H54 (cell line): ENCODE measurements at places on chromosomes 2 and 18.

DNA sequence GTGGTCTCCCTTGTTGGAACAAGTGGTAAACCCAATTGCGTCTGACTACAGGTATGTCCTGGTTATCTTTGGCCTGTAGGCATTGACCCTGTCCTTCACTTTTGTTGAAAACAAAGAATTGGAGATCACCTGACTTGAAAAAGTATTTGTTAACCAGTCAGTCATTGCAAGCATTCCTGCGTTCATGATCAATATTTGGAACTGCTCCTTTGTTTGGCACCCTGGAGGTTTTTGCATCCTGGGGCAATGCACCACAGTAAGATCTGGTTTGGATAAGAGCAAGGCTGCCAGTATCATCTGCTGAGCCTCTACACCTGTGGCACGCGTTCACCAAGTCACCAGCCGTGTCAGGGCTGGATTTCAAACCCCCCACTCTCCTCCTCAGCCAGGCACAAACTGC is 115.7 kb downstream of the DNAH6 start:
- DNase-seq, result no peak

DNA sequence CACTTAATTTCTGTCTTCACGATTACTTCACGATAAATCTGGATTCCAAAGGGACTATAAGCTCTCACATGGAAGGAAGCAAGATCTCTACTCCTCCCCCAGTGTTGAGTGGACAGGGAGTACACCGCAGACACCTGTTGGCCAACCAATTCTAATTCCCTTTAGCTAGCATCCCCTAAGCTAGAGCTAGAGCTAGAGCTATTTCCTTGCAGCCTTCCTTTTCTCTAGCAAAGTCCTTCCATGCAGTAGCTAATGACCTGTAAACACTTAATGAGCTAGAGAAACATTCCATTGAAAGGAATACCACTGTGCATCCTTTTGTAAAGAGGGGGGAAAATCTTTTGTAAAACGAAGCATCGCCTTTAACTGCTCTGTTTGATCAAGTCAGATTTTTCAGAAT is 56.5 kb downstream of the BCL11A start:
- no peak for DNase-seq

- DNase-seq, result no peak
These were observed 775 bp downstream of the SNED1 start for GRCh38 chr2:240998995-240999791.

DNA sequence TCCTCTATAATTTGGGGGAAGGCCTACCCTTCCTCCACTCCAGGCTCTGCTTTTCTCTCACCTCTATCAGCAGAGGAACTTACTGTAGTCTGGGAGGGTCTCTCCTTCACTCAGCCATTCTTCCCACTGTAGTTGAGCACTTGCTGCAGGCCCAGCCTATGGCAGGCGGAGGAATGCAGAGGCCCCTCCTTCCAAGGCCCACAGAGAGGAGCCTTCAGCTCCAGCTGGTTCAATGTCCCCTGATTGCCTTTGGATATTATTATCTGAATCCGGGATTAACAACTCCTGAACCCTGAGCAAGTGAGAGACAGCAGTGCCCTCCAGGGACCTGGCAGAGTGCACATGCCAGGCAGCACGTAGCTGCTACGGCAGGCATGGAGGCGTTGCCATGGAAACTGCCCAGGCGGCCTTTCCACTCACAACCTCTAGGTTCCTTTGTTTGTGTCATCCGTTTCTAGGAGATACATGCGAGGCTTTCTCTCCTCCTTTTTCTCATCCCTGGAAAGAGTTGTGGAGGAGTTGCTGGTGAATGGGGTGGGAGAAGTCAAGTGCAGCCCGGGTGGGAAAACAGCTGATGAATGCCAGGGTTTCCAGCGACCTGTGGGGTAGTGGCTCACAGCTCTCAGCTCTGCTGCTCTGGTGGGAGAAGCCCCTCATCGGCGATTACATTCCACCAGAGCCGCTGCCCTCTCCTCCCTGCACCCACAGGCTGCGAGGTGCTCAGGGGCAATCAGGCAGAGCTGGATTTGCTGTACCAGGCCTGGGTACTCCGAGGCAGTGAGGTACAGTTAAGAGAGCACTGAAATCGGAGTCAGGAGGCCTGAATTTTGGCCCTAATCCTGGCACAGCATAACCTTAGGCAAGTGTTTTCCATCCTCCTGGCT is 55.3 kb upstream of the HK2 start:
- no peak for DNase-seq

DNA sequence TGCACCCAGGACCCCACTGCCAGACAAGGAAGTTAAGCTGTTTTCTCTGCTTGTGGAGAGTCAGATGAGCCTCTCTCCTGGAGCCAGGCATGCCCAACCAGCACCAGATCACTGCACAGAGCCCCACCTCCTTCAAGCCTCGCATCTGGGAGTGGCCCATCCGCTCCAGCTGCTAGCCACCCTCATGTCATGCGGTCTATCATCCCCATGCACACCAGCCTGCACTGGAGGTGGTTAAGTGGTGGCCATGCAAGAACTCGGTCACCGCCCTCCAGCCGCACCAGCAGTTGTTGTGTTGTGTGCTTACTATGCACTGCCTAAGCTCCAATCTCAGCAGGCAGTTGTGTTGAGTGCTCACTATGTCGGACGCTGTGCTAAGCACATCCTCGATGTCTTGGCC is 177.9 kb upstream of the SLC14A2 start:
- no peak for DNase-seq

GRCh38 chr2:62147610-62148301 is 48.2 kb upstream of the B3GNT2 start:
- no peak for DNase-seq

GRCh38 chr2:241110607-241111439 is 8.7 kb upstream of the MTERF4 start:
- no peak for DNase-seq

DNA sequence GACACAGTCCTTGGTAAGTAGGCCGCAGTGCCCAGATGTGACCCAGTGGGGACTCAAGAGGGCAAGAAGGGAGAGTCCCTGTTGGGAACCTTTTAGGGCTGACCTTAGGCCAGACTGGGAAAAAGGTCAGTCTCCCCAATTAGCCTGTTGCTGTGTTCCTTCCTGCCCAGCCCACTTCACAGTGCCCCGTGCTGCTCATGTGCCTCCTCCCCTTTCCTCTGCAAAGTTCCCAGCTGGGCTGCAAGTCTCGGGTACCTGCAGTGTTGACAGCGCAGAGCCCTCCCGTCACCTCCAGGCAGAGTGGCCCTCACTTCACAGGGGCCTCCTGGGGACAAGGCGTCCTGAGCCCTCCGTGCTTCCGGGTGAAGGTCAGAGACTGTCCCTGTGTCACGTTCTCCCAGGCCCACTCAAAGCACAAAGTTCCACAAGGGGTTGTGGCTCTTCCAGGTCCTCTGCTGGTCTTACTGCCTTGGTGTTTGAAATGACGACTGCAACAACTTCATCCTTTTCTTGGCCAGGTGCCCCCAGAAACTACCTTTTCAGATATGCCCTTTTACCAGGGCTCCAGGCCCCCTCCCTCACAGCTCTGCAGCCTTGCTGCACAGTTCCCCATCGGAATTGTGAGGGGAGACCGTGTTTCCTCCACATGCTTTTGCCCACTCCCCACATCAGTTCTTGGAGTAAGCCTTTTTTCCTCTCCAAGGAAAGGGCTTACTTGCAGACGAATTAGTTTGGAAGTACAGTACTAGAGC is 225.8 kb downstream of the ALPK2 start:
- no peak for DNase-seq

- DNase-seq, result no peak
These were observed 1.6 kb upstream of the GPR17 start for GRCh38 chr2:127644066-127645025.

- DNase-seq, result no peak
These were observed 13.5 kb upstream of the COLEC12 start for GRCh38 chr18:513826-514530.

GRCh38 chr2:138531913-138532312 is 30.3 kb downstream of the SPOPL start:
- no peak for DNase-seq

DNA sequence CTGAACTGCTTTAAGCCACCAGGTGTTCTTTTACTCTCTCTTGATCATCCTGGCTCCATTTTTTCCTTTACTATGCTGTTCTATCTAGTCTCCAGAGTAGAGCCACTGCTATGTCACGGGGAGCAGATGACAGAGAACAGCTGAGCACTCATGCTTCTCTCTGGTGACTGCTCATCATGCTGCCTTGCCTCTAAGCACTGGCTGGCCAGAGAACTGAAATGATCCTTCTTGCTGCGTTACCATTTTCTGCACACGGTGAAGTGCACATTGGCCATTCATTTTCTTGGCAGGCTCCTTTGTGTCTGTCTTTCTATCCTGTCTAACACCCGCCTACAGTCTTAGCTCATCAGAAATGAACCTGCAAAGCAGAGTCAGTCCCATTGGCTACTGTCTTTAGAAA is 86.0 kb downstream of the KCTD1 start:
- no peak for DNase-seq

- DNase-seq, result no peak
These were observed 96.8 kb downstream of the VAPA start for GRCh38 chr18:10010611-10011015.

GRCh38 chr2:100135415-100135814 is 7.0 kb downstream of the AFF3 start:
- DNase-seq, result no peak

GRCh38 chr2:218427741-218428140 is 8.8 kb downstream of the VIL1 start:
- DNase-seq, result no peak

GRCh38 chr2:72511906-72512305 is 313.9 kb downstream of the EXOC6B start:
- no peak for DNase-seq

GRCh38 chr2:8281950-8282857 is 399.7 kb upstream of the ID2 start:
- no peak for DNase-seq

DNA sequence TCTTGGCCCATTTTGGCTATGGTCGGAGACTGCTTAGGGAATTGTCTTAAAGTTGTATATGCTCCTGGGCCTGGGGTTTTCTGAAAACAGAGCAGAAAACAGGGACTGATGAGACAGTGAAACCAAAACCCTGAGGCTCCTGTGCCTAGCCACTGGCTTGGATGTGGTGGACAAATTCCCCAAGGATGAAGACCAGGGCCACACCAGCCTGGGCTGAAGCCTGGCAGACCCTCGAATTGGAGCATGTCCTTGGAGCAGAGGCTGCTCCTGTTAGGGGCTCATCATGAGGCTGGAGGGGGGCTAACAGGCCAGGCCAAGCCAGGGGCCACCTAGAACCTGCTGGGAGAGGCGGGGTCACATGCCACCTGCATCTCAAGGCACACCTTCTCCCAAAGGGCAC is 68.1 kb downstream of the STPG4 start:
- DNase-seq, result no peak

- no peak for DNase-seq
These were observed 16.7 kb upstream of the MSGN1 start for GRCh38 chr2:17799301-17800120.

DNA sequence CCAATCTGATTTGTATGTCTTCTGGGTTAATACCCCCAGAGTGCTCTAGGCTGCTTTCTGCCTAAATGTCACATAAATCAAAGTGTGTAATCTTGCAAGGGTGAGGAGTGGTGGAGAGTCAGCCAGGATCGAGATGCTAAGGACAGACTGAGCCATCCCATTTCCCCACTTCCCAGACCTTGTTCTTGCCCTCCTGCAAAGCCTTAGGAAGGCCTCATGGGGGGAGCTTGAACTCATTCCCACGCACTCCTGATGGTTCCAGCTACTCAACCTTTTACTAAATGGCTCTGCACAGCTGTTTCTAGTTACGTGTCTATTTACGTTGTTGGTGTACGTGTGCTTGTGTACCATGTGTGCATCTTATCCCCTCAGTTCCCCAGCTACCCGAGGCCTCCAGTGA is 423.6 kb upstream of the TNP1 start:
- DNase-seq, result no peak

- DNase-seq, result no peak
These were observed 236.8 kb downstream of the SEPTIN10 start for GRCh38 chr2:109376796-109377495.

DNA sequence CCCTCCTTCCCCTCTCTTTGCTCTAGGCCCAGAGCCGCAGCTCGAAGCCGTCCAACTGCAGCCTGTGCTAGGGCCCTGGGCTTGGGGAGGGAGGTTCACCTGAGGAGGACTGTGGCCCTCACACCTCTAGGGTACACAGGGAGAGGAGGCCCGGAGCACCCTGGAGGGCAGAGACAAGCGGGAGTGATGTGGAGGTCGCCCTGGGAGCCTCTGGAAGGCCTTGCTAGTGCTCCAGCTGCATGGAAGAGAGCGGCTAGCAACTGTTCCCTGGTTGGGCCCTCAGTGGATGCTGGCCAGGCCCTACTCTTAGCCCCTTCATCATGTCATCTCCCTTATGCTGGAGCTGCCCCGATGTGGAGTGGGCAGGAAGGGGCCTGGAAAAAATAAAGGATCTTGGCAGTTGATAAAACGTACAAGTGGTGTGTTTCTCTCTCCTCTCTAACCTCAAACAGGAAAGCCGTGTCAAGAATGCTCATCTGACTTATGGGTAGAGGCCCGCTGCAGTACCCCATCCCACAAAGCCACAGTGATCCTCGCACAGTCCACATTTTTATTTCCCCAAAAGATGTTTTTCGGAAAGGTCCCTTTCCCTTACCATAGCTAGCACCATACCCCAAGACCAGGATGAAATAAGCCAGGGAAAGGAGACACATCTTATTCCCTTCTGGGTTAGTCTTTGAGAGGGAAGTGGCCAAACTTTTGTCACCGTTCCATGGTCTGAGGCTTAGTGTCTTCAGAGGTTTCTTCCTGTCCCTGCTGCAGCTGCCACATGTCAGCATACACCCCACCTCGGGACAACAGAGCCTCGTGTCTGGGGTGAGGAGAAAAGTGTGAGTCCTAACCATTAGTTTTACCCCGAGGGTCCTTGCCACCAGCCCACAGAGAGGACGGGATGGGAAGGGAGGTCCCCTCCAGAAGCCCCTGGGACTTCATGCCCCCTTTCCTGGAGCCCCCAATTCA is 2.9 kb downstream of the ZFAND2B start:
- no peak for DNase-seq

GRCh38 chr2:159111346-159111927 is 143.0 kb downstream of the TANC1 start:
- DNase-seq, result no peak

- no peak for DNase-seq
These were observed 13.5 kb downstream of the AAK1 start for GRCh38 chr2:69629921-69630608.

DNA sequence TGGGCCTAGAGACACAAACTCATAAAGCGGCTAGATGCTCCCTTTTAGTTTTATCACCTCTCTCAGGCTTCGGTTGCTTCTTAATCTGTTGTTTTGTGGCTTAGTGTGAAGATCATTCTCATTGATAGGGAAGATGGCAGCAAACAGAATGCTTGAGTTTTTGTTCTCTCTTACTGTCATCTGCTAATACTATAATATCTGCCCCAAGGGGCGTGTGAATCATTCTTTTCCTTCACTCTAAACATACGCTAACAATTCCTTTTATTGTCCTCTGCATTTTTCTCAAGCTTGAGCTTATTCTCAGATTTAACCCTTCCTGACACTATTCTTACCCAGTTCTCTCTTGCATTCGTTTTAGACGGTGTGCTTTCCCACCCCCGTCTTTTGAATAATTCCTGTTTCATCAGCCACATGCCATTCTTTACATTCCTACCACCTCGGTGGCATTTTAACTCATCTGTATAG is 323.9 kb upstream of the NRP2 start:
- DNase-seq, result no peak

- no peak for DNase-seq
These were observed 238.8 kb upstream of the FOSL2 start for GRCh38 chr2:28153851-28154250.

GRCh38 chr2:231469583-231469950 is 5.3 kb upstream of the NCL start:
- no peak for DNase-seq
